ENCODE measurements at places on chromosomes 6 and 20. TPM values are rescaled to one million over a fixed set of nuclear protein-coding genes. Genes with fewer than 3 reads are reported as not detected.

DNA sequence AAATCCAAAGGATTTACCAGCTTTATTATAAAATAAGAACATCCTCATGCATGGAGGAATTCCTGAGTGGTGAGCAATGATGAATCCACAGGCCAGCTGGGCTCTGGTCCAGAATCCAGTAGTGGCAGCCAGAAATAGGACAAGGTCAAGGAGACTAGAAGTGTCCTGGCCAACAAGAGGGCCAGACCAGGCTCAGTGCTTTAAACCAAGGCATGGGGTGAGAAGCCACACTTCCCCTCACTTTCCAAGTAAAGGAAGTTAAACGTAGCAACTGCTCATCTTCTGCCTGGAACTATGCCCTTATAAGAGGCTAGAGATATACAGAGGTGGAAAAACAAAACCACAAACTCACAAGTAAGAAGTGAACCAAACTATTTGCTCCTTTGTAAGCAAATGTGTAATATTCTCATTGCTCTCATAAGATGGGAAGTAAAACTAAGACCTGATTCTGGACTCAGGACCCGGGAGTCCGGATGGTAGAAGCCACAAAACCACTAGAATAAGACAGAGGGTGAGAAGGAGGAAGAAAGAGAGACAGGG, 253.2 kb downstream of the UST start:
- no peak overlapping the region for H3K4me3 ChIP-seq
- no peak for DNase-seq
- peaks cover 8% of the 10 kb centered on the region for H3K4me1 ChIP-seq
- no peaks in the 10 kb centered on the region for H3K27me3 ChIP-seq
- H3K36me3 ChIP-seq = no peaks in the 10 kb centered on the region

The TAGAP gene
- 5.2 TPM for total RNA-seq

DNA sequence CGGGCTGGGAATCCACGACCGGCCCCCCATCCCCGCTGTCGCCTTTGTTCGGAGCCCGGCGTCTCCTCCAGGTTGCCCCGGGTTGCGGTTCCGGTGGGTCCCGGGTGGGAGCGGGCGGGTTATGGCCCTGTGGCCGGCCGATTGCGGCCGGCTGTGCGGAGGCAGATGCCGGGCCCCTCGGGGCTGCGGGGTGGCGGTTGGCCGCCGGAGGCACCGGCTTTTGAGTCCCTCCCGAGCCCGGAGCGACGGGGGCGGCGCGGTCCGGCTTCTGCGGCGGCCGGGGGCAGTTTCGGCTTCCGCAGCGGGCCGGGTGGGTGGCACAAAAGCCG, 431 bp downstream of the LOC128125822 start:
- H3K27me3 ChIP-seq = no peaks in the 10 kb centered on the region
- peaks cover 14% of the 10 kb centered on the region for H3K36me3 ChIP-seq
- H3K27ac ChIP-seq = peak overlapping the region; percentile 100
- no peak for DNase-seq
- H3K4me1 ChIP-seq = peaks cover 12% of the 10 kb centered on the region
- peak overlapping the region; percentile 66 for H3K4me3 ChIP-seq

DNA sequence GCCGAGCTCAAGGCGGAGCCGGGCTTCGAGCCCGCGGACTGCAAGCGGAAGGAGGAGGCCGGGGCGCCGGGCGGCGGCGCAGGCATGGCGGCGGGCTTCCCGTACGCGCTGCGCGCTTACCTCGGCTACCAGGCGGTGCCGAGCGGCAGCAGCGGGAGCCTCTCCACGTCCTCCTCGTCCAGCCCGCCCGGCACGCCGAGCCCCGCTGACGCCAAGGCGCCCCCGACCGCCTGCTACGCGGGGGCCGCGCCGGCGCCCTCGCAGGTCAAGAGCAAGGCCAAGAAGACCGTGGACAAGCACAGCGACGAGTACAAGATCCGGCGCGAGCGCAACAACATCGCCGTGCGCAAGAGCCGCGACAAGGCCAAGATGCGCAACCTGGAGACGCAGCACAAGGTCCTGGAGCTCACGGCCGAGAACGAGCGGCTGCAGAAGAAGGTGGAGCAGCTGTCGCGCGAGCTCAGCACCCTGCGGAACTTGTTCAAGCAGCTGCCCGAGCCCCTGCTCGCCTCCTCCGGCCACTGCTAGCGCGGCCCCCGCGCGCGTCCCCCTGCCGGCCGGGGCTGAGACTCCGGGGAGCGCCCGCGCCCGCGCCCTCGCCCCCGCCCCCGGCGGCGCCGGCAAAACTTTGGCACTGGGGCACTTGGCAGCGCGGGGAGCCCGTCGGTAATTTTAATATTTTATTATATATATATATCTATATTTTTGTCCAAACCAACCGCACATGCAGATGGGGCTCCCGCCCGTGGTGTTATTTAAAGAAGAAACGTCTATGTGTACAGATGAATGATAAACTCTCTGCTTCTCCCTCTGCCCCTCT, 1.1 kb downstream of the CEBPB start:
- peak overlapping the region; percentile 97 for H3K4me3 ChIP-seq
- H3K4me1 ChIP-seq = peaks cover 16% of the 10 kb centered on the region
- no peaks in the 10 kb centered on the region for H3K27me3 ChIP-seq
- peaks cover 3% of the 10 kb centered on the region for H3K36me3 ChIP-seq

The PRDM13 gene
- total RNA-seq = not detected

DNA sequence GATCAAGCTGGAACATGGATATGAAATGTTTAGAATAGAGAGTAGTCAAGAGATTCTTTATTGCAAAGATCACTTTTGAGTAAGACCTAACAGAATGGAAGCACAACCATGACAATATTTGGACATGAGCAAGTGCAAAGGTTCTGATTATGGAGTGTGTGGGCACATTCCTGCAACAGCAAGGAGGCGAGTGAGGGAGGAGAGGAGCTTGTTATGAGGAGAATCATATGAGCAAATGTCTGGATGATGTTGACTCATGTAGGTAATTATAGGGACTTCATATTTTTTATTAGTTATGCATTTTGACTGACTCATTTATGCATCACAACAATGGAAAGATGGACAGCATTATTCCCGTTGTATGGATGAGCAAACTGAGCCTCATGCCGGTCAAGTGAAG, 100.8 kb upstream of the SLC35B3 start:
- no peak for DNase-seq
- no peak overlapping the region for H3K4me3 ChIP-seq
- no peaks in the 10 kb centered on the region for H3K4me1 ChIP-seq
- H3K27me3 ChIP-seq = no peaks in the 10 kb centered on the region
- H3K27ac ChIP-seq = no peak overlapping the region
- H3K36me3 ChIP-seq = no peaks in the 10 kb centered on the region

DNA sequence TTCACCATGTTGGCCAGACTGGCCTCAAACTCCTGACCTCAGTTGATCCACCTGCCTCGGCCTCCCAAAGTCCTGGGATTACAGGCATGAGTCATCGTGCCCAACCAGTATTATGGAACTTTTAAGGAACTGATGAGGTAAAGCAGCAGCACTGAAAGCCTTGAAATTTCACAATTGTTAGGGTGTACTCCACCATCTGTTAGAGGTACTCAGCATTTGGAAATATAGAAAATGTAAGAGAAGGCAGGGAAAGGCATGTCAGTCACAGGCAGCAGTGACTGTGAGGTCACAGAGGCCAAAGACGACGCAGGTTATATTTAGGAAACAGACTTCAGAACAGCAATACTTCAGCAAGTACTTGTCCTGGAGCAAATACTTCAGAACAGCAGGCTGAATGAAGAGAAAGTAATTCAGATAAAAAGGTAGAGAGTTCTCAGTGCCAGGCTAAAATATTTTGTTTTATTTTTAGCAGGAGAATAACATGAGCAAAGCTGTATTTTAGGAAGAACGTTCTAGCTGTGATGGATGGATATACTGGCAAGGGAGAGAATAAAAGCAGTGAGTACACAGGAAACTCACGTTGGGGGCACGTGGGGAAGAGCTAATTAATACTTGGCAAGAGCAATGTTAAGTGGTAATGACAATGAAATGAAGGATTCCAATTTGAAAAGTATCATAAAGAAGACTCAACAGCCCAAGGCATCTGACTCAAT, 67.2 kb downstream of the DTNBP1 start:
- no peak for DNase-seq
- no peaks in the 10 kb centered on the region for H3K27me3 ChIP-seq
- H3K4me3 ChIP-seq = no peak overlapping the region
- no peak overlapping the region for H3K27ac ChIP-seq

- H3K27me3 ChIP-seq = no peaks in the 10 kb centered on the region
- no peaks in the 10 kb centered on the region for H3K4me1 ChIP-seq
- no peak overlapping the region for H3K27ac ChIP-seq
- no peak overlapping the region for H3K4me3 ChIP-seq
Observed at GRCh38 chr6:68054756-68055155, 580.3 kb upstream of the ADGRB3 start.

GRCh38 chr6:68635706-68636513, 828 bp downstream of the ADGRB3 start:
- H3K36me3 ChIP-seq = no peaks in the 10 kb centered on the region
- H3K4me1 ChIP-seq = peaks cover 36% of the 10 kb centered on the region
- H3K27ac ChIP-seq = peak overlapping the region; percentile 91
- peak overlapping the region; percentile 73 for H3K4me3 ChIP-seq
- DNase-seq = no peak

- no peaks in the 10 kb centered on the region for H3K27me3 ChIP-seq
- H3K4me3 ChIP-seq = no peak overlapping the region
- DNase-seq = no peak
- no peaks in the 10 kb centered on the region for H3K4me1 ChIP-seq
Observed at GRCh38 chr6:105509506-105510331, 106.8 kb upstream of the PREP start.

GRCh38 chr20:10868299-10868698, 194.5 kb upstream of the JAG1 start:
- no peak overlapping the region for H3K4me3 ChIP-seq
- no peaks in the 10 kb centered on the region for H3K27me3 ChIP-seq
- no peak overlapping the region for H3K27ac ChIP-seq
- no peak for DNase-seq
- no peaks in the 10 kb centered on the region for H3K4me1 ChIP-seq
- H3K36me3 ChIP-seq = no peaks in the 10 kb centered on the region

DNA sequence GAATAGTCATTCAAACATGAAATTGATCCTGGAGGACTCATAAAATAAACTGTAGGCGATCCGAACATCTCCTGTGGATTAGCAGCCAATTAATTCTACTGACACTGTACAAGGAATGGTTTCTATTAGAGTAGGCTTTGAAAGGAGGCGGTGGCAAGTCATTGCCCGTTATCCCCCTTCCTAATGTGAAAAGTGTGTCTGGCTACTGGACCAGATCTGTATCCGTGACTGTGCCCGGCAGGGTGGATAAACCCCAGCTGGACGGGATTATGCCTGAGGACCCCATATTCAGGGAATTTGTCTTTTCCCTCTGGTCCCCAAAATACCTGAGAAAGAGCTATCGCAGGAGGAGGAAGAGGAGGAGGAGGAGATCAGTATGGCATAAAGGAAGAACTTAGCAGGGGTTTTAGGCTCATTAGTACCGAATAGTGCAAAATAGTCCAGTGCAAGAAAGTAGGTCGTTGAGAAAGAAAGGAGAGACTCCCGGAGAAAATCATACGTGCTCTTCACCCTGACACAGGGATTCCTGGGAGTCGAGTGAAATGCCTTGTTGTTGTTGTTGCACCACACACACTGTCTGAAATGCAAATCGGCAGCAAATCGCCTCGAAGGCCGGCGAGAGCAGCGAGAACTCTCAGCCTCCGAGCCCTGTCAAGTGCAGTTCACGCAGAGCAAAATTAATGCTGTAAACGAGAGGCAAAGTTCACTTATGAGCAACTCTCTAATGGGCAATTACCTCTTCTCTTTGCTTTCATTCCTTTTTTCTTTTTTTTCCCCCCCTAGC, 178.9 kb upstream of the ARID1B start:
- H3K27ac ChIP-seq = no peak overlapping the region
- no peaks in the 10 kb centered on the region for H3K4me1 ChIP-seq
- no peak overlapping the region for H3K4me3 ChIP-seq

- H3K27me3 ChIP-seq = no peaks in the 10 kb centered on the region
- H3K4me3 ChIP-seq = no peak overlapping the region
- no peaks in the 10 kb centered on the region for H3K36me3 ChIP-seq
- no peak for DNase-seq
- no peaks in the 10 kb centered on the region for H3K4me1 ChIP-seq
- H3K27ac ChIP-seq = no peak overlapping the region
Observed at GRCh38 chr6:132412656-132413498, 11.6 kb upstream of the MOXD1 start.

The RNF217 gene
- total RNA-seq = 26.7 TPM

The RSPO3 gene
- total RNA-seq = 24.1 TPM

The RBBP8NL gene
- not detected for total RNA-seq

The WFDC11 gene
- not detected for total RNA-seq

The PRR18 gene
- total RNA-seq = not detected

DNA sequence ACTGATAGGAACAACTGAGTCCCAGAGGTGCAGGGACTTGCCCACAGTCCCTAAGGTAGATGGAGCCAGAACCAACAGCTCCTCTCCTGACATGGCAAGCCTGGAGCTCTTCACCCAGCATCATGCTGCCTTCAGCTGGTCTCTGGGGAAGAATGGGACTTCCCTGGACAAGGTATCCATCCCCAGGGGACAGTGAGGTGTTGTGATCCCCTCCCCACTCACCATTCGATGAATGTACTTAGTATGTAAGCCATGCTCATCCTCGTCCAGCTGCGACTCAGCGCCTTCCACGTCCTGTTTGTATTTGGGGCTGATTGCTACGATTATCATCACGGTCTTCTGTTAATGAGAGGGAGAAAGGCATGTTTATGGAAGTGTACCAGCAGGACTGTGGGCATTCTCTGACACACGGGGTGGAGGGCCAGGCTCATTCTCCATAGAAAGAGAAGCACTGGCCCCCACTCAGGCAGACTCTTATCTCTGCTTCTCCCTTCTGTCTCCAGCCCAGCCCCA, 39.4 kb downstream of the TRAF3IP2 start:
- peaks cover 33% of the 10 kb centered on the region for H3K4me1 ChIP-seq
- peaks cover 24% of the 10 kb centered on the region for H3K36me3 ChIP-seq
- H3K27me3 ChIP-seq = no peaks in the 10 kb centered on the region
- H3K27ac ChIP-seq = no peak overlapping the region
- DNase-seq = no peak

- no peaks in the 10 kb centered on the region for H3K4me1 ChIP-seq
- no peak overlapping the region for H3K27ac ChIP-seq
- no peak overlapping the region for H3K4me3 ChIP-seq
- DNase-seq = no peak
- H3K27me3 ChIP-seq = no peaks in the 10 kb centered on the region
Observed at GRCh38 chr6:22716721-22717120, 147.4 kb downstream of the HDGFL1 start.

The TAF4 gene
- 11.2 TPM for total RNA-seq

DNA sequence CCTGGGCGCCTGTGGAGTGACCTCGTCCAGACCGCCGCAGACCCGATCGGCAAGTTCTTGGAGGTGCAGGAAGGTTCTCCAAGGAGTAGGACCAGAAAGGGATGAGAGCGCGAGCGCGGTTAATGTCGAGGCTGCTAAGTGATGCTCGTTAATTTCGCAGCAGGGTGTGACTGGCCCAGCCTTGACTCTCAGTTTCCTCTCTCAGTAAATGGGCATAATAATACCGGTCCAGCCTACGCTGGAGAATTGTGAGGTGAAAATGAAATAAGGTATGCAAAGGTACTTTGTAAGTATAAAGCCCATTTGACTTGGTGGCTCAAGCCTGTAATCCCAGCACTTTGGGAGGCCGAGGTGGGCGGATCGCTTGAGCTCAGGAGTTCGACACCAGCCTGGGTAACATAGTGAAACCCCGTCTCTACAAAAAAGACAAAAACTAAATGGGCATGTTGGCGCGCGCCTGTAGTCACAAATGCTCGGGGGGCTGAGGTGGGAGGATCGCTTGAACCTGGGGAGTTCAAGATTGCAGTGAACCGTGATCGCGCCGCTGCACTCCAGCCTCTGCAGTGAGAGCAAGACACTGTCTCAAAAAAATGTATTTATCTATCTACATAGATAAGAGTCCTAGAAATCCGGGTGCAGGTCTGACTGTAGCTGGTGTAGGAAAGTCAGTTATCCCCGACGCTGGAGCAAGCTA, 634 bp upstream of the BTBD9 start:
- DNase-seq = no peak
- peaks cover 15% of the 10 kb centered on the region for H3K4me1 ChIP-seq
- peak overlapping the region; percentile 94 for H3K27ac ChIP-seq
- H3K36me3 ChIP-seq = no peaks in the 10 kb centered on the region
- no peaks in the 10 kb centered on the region for H3K27me3 ChIP-seq

All from tibial nerve (tissue), 4 donors.